Uterine smooth muscle cell (primary cell): ENCODE measurements at places on chromosomes 2 and 18. TPM values are rescaled to one million over a fixed set of nuclear protein-coding genes. Genes with fewer than 3 reads are reported as not detected.

The CIDEA gene
- total RNA-seq, result 5.2 and 12.1 TPM in 2 replicates

The CXCR1 gene
- not detected in 2 replicates for total RNA-seq

The ALPI gene
- not detected in 2 replicates for total RNA-seq

The TMEFF2 gene
- 0.22 TPM in 1 of 2 replicates, not detected in the other for total RNA-seq

The METTL21A gene
- 11.3 and 11.5 TPM in 2 replicates for total RNA-seq

The RFX8 gene
- 4.5 and 15.3 TPM in 2 replicates for total RNA-seq

The CNTNAP5 gene
- not detected in 2 replicates for total RNA-seq

The SERPINB3 gene
- total RNA-seq, result not detected in 2 replicates

The CIB4 gene
- not detected in 2 replicates for total RNA-seq

The FARSB gene
- 10.7 and 23.4 TPM in 2 replicates for total RNA-seq

The CYP27C1 gene
- not detected in 2 replicates for total RNA-seq

The ADRA2B gene
- under 0.01 TPM in 1 of 2 replicates, not detected in the other for total RNA-seq

The CTAGE1 gene
- not detected in 2 replicates for total RNA-seq

The GCG gene
- not detected in 2 replicates for total RNA-seq

The GAL3ST2 gene
- 0.25 and 0.44 TPM in 2 replicates for total RNA-seq

The TLX2 gene
- total RNA-seq, result not detected in 2 replicates

The TCF7L1 gene
- total RNA-seq, result 2.3 and 3.2 TPM in 2 replicates

The MATN3 gene
- 2.8 and 2.9 TPM in 2 replicates for total RNA-seq

The UPP2 gene
- not detected in 2 replicates for total RNA-seq

The PDE1A gene
- total RNA-seq, result 11.5 and 20.0 TPM in 2 replicates

The IL36A gene
- total RNA-seq, result not detected in 2 replicates

The ANKRD30B gene
- total RNA-seq, result 0.12 and 0.55 TPM in 2 replicates

The MAP2 gene
- total RNA-seq, result 2.4 and 13.4 TPM in 2 replicates

The MSH6 gene
- total RNA-seq, result 60.5 and 89.8 TPM in 2 replicates

The BOK gene
- total RNA-seq, result 10.6 and 13.6 TPM in 2 replicates

The SKOR2 gene
- total RNA-seq, result not detected in 2 replicates

The ZNF396 gene
- total RNA-seq, result 0.89 and 2.0 TPM in 2 replicates

The ESPNL gene
- 4.5 and 9.2 TPM in 2 replicates for total RNA-seq

The CFC1 gene
- not detected in 2 replicates for total RNA-seq

The ME2 gene
- total RNA-seq, result 70.5 and 70.8 TPM in 2 replicates
